Activated T-helper 2 cell treated with anti-CD3 and anti-CD28 coated beads, Interferon-gamma antibody, Interleukin-2, Interleukin-4, amounts not matched to agents 10 μg/mL and 5 μg/mL and 100 μg/mL, durations not matched to agents 14 hours and 24 hours and 36 hours (primary cell): ENCODE measurements at places on chromosomes 2 and 18. TPM values are rescaled to one million over a fixed set of nuclear protein-coding genes. Genes with fewer than 3 reads are reported as not detected.
A peak's percentile ranks its signal among the peaks of the same experiment; 100 is the strongest.

GRCh38 chr2:203730076-203730729, 23.8 kb downstream of the CD28 start:
- H3K27ac ChIP-seq: peak overlapping the region; percentile 83
- H3K36me3 ChIP-seq: peaks cover 82% of the 10 kb centered on the region
- DNase-seq: no peak
- peak overlapping the region; percentile 1 for H3K4me3 ChIP-seq

DTNB gene
- total RNA-seq: 32.1 and 33.9 TPM in 2 replicates

GRCh38 chr2:214995409-214995808, 143.0 kb downstream of the ABCA12 start:
- H3K4me3 ChIP-seq: no peak overlapping the region
- no peaks in the 10 kb centered on the region for H3K36me3 ChIP-seq
- H3K27ac ChIP-seq: no peak overlapping the region
- no peak for DNase-seq
- H3K27me3 ChIP-seq: no peaks in the 10 kb centered on the region

- no peaks in the 10 kb centered on the region for H3K36me3 ChIP-seq
- peaks cover 15% of the 10 kb centered on the region for H3K27me3 ChIP-seq
- no peak overlapping the region for H3K4me3 ChIP-seq
- no peak for DNase-seq
Measured at GRCh38 chr2:45191146-45191863, 182.1 kb upstream of the SIX2 start.

DNA sequence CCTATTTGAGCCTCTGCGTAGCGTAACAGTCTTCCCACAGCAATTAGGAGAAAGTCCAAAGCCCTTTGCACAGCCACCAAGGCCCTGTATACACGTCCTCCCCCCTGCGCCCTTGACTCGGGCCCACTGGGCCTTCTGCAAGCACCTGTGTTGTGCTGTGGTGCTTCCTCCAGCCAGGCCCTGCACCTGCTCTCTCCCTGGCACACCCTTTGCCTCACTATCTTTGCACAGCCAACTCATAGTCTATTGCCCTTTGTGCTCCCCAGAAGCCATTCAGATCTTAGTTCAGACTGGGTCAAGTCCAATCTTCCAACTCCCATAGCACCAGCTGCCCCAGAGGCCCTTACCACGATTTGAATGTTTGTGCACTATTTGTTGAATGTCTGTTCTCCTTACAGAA, 271.6 kb upstream of the MGAT5 start:
- H3K27me3 ChIP-seq: no peaks in the 10 kb centered on the region
- DNase-seq: no peak
- H3K4me1 ChIP-seq: no peaks in the 10 kb centered on the region
- H3K4me3 ChIP-seq: no peak overlapping the region
- no peaks in the 10 kb centered on the region for H3K36me3 ChIP-seq
- no peak overlapping the region for H3K27ac ChIP-seq

GRCh38 chr2:217951091-217951490, 51.7 kb downstream of the TNS1 start:
- H3K36me3 ChIP-seq: no peaks in the 10 kb centered on the region
- no peak for DNase-seq
- no peaks in the 10 kb centered on the region for H3K4me1 ChIP-seq
- no peak overlapping the region for H3K27ac ChIP-seq

GRCh38 chr18:52963481-52963880, 623.5 kb downstream of the DCC start:
- no peaks in the 10 kb centered on the region for H3K4me1 ChIP-seq
- no peaks in the 10 kb centered on the region for H3K27me3 ChIP-seq
- H3K27ac ChIP-seq: no peak overlapping the region
- H3K4me3 ChIP-seq: no peak overlapping the region
- no peaks in the 10 kb centered on the region for H3K36me3 ChIP-seq
- DNase-seq: no peak

DNA sequence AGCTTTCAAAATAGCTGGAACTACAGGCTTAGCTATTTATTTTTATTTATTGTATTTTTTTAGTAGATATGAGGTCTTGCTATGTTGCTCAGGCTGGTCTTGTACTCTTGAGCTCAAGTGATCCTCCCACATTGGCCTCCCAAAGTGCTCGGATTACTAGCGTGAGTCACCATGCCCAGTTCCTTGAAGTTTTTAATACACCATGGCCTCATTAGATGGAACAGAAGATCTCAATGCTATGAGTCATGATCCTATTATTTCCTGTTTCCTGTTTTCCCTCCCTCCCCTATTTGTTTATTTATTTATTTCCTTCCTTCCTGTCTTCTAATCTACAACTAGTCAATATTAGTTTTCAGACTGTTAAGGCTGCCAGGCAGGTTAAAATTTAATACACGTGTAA, 309.0 kb downstream of the CMPK2 start:
- no peak overlapping the region for H3K4me3 ChIP-seq
- no peak for DNase-seq
- H3K27ac ChIP-seq: no peak overlapping the region
- no peaks in the 10 kb centered on the region for H3K36me3 ChIP-seq
- H3K4me1 ChIP-seq: no peaks in the 10 kb centered on the region

DNA sequence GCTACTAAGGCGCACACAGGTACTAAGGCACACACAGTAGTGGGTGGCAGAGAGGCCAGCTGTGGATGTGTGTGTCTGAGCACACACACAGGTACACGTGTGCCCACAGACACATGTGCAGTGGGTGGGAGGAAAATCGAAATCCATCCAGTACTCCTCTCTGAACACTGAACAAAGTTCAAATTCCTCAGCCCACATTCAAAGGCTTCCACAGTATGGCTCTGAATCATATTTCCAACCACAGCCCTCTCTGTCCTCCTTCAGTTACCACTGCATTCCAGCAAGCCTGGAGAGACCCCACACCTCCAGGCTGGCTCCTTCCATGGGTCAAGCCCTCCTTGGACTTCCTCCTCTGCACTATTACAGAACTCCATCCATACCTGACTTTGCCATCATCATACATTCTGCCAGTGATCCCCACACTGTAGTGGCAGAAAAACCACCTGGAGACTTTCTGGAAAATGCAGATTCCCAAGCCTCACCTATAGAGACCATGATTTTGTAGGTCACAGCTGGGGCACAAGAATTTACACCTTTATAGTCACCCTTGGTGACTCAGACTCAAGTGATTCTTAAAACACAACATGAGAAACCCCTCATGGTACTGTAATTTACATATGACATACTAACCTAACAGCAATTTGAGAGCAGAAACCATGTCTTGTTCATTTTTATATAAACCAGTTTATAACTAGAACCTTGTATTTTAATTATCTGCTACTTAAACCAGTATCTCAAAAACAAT, 31.4 kb downstream of the EPG5 start:
- no peaks in the 10 kb centered on the region for H3K27me3 ChIP-seq
- no peak overlapping the region for H3K27ac ChIP-seq
- peaks cover 54% of the 10 kb centered on the region for H3K36me3 ChIP-seq
- DNase-seq: no peak
- H3K4me3 ChIP-seq: no peak overlapping the region

GRCh38 chr2:10331702-10332401, 29.1 kb downstream of the HPCAL1 start:
- H3K36me3 ChIP-seq: peaks cover 31% of the 10 kb centered on the region
- H3K27ac ChIP-seq: peak overlapping the region; percentile 92
- no peaks in the 10 kb centered on the region for H3K27me3 ChIP-seq
- peak overlapping the region; percentile 95 for H3K4me3 ChIP-seq
- DNase-seq: peak; percentile 36

DNA sequence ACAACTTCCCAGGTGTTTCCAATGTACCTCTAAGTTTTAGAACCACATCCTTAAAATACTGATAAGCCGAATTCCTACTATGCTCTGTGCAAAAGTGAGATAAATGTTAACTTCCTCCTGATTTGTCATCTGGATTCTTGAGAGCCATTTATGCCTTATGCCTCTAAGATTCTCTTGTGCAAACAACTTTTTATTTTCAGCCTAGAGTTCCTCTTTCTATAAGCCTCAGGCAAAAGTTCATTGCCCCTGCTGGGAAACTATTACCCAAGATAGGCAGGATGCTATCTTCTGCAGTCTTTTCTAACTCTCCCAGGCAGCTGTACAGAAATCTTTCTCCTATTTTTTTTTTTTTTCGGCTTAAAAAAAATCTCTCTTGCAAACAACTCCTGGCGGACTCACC, 216.1 kb downstream of the KCNJ3 start:
- no peaks in the 10 kb centered on the region for H3K36me3 ChIP-seq
- H3K27me3 ChIP-seq: no peaks in the 10 kb centered on the region
- no peak overlapping the region for H3K4me3 ChIP-seq

SOWAHC gene
- total RNA-seq: 1.7 and 1.9 TPM in 2 replicates

- no peaks in the 10 kb centered on the region for H3K36me3 ChIP-seq
- no peaks in the 10 kb centered on the region for H3K27me3 ChIP-seq
Measured at GRCh38 chr2:129741623-129742022, 237.8 kb upstream of the RAB6C start.

DNAJC5G gene
- total RNA-seq: not detected in 2 replicates

GRCh38 chr2:102498414-102498813, 25.4 kb downstream of the SLC9A4 start:
- H3K36me3 ChIP-seq: no peaks in the 10 kb centered on the region
- H3K4me1 ChIP-seq: no peaks in the 10 kb centered on the region

DNA sequence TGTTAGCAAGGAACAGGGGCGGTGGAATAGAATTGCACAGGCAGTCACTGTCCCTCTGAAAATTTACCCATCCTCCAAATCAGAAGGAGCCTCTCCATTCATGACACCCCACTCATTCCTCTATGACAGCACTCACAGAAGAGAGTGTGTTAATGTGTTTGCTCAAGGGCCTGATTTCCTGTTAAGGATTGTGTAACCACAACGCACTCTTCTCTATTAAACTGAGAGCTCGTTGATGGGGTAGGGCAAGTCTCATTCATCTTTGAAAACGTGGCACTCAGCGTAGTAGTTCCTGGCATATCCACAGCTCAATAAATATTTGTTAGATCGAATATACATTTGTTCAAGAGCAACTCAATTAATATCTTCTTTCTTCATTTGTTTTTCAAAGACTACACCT, 106.4 kb downstream of the VAPA start:
- H3K4me1 ChIP-seq: peaks cover 8% of the 10 kb centered on the region

LOXL3 gene
- 1.7 and 2.1 TPM in 2 replicates for total RNA-seq

ARHGEF4 gene
- 0.11 and 0.30 TPM in 2 replicates for total RNA-seq

DNA sequence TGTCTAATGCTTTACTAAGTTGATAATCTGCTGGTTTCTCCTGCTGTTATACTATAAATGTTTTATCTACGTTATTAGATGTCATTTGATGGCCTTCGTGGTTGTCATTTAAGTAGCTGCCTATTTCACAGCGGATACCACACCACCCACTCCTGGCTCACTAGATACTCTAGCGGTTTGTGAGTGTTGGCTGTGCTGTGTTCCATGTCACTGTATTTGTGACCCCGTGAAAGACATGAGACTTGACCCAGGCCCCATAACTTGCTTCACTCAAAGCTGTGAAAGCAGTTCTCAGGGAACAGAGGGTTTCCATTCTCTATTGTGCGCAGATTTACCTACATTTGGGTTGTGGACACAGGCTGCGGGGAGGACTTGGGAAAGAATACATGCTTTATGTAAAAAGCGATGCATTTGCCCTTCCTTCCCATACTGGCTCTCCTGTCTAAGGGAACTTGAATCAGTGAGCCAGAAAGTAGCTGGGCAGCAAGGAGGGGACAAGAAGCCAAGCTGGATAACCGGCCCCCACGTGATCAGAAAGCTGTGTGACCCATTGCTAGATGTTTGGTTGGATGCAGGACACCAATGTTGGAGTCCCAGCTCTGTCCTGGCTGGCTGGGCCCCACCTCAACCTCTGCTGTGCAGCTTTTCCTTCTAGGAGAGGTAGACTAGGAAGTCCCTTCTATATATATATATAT, 52.2 kb downstream of the PLB1 start:
- no peak for DNase-seq
- H3K4me3 ChIP-seq: no peak overlapping the region
- H3K27ac ChIP-seq: no peak overlapping the region
- peaks cover 41% of the 10 kb centered on the region for H3K4me1 ChIP-seq
- no peaks in the 10 kb centered on the region for H3K27me3 ChIP-seq

- H3K27me3 ChIP-seq: no peaks in the 10 kb centered on the region
- no peak overlapping the region for H3K27ac ChIP-seq
- no peak overlapping the region for H3K4me3 ChIP-seq
Measured at GRCh38 chr2:185187421-185187820, 551.2 kb upstream of the FSIP2 start.
